GM04503 (cell line): ENCODE measurements at places on chromosomes 13 and 19.

DNA sequence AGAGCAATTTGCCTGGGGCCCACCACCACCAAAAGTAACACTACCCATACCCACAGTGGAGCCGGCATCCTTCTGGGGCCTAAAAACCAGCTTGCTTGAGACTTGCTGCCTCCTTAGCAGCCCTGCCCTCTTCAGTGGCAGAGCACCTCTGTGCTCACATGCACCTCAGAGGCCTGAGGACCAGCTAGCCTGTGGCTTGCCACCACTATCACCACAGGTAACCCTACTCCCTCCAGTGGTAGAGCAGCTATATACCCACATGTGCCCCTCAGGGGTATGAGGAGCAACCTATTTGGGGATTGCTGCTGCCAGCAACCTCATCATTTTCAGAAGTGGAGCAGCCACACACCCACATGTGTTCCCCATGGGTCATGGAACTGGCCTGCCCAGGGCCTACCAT is 111.4 kb upstream of the SPRY2 start:
- no peak for DNase-seq

DNA sequence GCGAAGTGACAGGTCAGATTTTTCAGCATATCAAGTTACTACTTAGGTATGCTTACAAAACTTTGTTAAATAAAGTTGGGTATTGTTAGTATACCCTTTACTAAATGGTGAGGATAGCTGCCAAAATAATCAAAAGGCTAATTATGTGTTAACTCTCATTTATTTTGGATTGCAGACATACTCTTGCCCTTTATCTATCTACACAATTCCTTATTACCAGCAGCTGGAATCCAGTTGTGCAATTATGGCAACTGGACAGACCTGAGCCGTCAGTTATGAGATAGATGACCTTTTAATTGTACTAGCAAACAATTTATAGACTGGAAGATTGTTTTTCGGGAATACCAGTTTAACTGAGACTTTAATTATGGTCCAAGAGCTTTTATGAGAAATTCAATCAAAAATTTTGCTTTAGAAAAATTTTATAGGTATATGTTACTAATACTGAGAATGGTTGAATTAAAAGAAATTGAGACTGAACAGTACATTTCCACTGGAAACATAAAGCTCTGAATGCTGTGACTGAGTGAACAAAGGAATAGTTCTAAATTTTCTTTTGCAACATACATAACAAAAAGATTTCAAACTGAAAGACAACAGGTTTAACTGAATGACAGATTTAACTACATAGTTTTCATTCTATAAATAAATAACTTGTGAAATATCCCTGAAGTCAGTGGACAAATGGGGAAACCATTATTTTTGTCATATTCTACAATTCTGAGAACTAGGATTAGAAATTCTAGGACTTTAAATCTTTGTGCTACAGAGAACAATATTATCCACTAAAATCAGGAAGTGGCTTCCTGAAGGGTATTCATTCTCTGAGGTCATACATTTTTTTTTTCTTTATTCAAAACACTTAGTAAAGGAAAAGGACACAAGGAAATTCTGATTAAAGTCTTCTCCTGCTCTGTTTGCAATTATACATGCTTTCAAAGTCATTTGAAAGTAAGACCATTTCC is 97.4 kb downstream of the ZC3H13 start:
- no peak for DNase-seq

GRCh38 chr19:14916848-14917247 is 24.4 kb upstream of the OR7C2 start:
- no peak for DNase-seq

DNA sequence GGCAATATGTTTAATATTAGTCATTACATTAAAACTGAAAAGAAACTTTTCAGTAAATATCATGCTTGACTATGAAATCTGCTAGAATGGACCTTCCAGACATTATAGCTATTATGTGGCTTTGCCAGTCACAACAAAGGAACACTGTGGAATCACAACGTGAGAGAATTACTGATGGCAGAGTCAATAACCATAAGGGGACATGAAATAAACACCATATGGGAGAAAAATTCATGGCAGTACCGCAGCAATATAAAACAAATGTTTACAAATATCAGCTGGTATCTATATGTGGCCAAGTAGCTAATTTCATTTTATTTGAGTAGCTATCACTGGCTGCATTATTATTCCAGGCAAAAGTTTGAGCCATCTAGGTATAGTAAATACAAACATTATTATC is 1818.6 kb downstream of the PCDH9 start:
- DNase-seq, result no peak
